ENCODE measurements at places on chromosomes 7 and 10.

DNA sequence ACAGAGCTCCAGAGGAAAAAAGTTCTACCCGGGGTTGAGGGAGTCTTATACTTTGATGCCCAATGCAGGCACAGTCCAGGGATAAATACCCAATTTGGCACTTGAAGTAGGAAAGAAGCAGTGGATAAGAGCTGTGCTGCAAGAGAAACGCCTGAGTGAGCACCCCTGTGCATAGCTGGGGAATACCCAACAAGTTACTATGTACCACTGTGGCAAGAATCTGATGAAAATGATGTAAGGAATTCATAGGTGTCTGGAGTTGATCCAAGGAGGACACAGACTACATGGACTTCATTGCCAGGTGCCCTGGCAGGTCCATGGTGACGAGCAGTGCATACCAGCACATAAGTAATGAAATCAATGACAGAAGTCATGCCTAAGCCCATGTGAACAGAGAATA, 183.7 kb upstream of the FEZF1 start:
- DNase-seq = no peak

GRCh38 chr10:132961787-132962622, 19.6 kb upstream of the CFAP46 start:
- DNase-seq = peak; percentile 91

- DNase-seq = no peak
These were observed 12.4 kb downstream of the PAPOLB start for GRCh38 chr7:4849390-4849789.

- no peak for DNase-seq
These were observed 25.1 kb downstream of the SLC26A5 start for GRCh38 chr7:103420857-103421384.

GRCh38 chr10:33098951-33099663, 141.1 kb upstream of the ITGB1 start:
- no peak for DNase-seq

DNA sequence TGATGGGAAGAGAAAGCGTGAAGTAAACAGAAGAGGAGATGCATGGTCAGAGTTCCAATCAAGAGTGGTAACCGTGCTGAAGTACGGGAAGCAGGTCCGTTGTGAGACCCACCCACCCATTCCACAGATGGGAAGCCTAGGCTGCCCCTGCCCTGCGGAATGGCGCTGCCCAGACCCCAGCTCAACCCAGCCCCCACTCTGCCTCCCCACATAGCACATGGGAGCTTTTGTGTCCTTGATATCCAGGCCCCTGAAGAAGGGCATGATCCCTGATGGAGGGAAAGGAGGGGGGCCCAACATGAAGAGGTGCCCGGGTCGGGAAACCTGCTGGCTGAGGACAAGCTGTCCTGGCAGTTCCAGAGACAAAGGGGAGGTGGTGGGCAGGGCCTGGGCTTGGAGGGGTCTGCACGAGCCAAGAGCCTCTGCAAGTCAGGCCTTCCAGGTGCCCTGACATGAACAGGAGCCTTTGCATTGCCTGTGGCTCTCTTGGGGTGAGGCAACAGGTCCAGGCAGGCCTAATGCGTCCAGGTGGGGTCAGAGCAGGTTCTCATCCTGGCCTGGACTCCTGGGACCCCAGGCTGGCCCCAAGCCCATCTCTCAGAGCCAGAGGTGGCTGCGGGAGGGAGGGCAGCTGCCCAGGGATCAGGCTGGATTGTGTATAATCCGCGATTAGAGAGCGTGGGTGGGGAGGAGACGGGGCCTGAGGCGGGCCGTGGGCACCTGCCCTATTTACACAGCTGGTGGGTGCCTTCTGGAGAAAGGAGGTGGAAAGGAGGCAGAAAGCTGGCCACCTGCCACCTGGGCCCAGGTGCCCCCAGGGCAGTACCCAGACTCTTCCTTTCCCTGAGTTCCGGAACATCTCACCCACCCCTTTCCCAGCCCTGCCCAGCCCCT, 23.5 kb downstream of the YKT6 start:
- no peak for DNase-seq

DNA sequence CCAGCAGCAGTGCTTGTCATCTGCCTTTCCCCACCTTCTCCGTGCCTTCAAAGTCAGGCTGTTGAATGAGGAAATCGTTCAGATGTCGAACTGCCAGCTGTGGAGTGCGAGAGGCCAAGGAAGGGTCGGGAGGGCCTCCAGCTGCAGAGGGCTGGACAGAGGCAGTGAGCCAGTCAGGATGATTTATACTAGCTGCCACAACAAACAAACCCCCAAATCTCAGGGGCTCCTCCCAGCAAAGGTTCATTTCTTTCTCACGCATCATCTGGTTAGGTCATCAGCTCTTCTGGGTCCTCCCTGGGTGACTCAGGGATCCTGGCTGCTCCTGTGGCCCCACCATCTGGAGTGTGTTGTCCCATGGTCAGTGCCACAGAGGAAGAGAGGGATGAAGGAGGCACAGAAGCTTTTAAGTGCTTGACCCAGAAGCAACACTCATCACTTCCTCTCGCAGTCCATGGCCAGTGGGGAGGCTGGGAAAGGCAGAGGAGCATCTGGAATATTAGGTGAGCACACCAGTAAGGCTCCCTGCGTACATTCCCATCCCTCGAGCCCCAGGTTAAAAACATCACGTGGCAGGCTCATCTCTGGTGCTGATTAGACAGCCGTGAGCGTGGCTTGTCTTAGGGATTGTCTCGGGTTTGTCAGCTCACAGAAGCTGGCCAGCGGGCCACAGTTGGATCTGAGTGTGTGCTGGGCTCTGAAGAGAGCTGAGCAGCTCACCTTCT, 140.7 kb downstream of the RGS10 start:
- no peak for DNase-seq

- DNase-seq = no peak
These were observed 204.9 kb upstream of the RNF32 start for GRCh38 chr7:156435486-156436231.

GRCh38 chr10:4294271-4294670, 509.3 kb upstream of the KLF6 start:
- no peak for DNase-seq

DNA sequence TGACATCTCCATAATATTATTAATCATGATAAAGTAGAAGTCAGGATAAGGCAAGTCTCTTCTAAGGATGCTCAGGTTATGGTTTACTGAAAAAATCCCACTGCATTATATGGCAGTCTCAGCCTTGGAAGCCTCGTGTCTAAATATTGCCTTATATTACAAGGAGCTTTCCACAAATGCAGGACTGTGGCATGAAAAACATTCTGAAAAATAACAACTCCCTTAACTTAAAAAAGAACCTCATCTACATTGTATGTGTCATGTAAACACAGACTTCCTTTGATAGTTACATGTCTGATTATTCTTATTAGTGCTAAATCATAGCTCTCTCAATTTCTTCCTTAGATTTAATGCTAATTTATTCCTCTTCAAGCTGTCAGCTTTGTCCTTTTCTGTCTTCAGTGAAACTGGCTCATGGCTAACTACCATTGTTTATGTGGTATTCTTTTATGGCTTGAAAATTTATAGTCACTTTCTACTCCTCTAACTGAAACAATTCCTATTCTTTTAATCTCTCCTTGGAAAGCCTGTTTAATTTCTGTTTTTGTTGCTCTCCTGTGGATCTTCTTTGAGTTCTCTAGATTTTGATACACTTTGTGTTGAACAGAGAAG, 156.1 kb downstream of the KIF20B start:
- peak; percentile 15 for DNase-seq

GRCh38 chr7:50153995-50154394, 60.9 kb upstream of the ZPBP start:
- DNase-seq = no peak

GRCh38 chr7:116500078-116500853, 728 bp downstream of the CAV2 start:
- peak; percentile 59 for DNase-seq

DNA sequence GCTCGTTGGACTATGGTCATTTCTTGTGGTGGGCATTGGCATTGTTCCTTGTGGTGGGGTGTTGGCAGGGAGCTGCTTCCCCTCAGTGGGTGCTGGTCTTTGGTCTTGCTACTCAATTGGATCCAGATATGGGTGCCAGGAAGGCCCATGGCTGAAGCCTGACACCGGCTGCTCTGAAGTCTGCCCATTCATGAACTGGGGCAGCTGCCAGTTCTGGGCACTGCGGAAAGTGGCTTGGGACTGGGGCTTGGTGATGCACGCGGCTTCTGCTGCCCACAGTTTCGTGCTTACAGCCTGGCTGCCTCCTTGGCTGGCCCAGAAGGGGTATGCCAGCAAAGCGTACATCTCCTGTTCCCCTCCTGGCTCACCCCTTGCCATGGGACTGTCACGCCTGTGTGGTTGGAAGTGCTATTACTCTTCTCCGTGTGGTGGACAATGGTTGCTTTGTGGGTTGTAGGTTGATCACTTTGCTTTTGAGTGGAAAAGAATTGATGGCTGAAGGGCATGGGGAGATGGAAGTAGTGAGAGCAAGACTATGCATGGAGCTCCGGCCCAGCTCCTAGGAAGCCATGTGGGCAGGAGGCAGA, 54.7 kb downstream of the ADAMTS14 start:
- no peak for DNase-seq

GRCh38 chr10:80705899-80706298, 168.2 kb downstream of the SH2D4B start:
- DNase-seq = no peak

DNA sequence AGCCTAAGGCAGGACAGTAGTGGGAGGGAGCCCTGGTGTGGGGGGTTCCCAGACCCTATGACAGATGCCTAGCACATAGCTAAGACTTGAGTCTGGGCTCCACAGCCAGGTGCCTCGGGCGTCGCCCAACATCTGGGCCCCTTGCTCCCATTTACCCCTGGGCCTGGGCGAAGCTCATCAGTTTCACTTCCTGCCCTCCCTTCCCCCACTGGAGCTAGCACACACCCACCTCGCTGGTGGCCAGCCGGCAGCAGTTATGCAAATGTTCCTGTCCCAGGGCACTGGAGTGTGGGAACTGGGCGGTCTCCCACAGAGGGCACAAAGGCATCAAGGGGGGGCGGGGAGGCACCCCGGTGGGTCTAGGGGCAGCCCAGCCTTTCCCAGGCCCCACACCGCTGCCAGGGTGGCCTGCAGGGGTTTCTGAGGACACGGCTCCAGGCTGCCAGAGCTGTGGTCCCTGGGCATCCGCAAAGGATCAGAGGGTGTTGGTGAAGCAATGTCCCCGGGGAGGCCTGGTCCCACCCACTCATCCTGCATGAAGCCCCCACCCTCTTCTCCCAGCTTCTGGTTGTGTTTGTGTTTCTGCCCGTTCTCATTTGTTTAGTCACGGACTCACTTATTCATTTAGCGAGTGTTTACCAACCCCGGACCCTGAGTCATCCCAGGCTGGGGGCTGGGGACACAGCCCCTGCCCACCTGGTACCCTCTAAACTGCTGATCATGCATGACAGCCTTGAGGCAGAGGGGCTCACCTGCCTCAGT, 20.4 kb downstream of the SH2B2 start:
- peak; percentile 49 for DNase-seq

GRCh38 chr7:52423251-52423650, 612.2 kb upstream of the POM121L12 start:
- peak; percentile 66 for DNase-seq
